Activated naive CD4-positive, alpha-beta T cell treated with anti-CD3 and anti-CD28 coated beads, Interleukin-2, amount 50 U/mL, for 72 hours (primary cell): ENCODE measurements at places on chromosomes 3 and 15.

GRCh38 chr3:71582036-71582611, 1.4 kb downstream of the FOXP1 start:
- peak; percentile 44 for DNase-seq

DNA sequence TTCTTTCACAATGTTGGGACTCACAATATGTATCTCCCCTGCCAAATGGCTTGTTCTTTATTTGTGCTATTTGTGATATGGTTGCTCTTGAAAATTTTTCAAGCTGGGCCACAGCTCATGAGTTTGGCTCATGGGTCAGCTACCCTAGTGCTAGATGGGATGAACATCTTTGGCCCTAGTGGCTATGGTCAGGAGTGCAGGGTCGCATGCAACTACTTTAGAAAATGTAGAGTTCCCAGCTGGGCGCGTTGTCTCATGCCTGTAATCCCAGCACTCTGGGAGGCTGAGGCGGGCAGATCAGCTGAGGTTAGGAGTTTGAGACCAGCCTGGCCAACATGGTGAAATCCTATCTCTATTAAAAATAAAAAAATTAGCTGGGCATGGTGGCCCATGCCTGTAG, 55.8 kb downstream of the POLR2M start:
- DNase-seq, result no peak

GRCh38 chr15:43329217-43329959, 985 bp downstream of the LCMT2 start:
- DNase-seq, result no peak

GRCh38 chr3:157442729-157443128, 6.1 kb downstream of the PTX3 start:
- DNase-seq, result no peak

DNA sequence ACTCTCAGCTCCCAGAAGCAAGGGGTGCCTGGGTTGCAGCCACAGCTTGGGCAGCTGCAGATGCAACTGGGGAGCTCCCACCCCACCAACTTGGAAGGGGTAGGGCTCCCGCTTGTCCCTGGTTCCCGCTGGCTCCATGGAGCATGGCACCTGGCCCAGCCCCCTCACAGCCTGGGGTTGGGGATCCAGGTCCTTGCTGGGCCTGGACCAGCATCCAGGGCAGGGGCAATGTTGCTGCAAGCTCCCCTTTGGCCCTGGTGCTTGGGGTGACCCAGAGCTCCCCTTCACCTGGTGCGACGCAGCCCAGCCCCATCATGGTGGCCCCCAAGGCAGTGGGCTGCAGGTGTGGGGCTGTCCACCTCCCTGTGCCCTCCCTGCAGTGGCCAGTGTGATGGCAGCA, 99.6 kb upstream of the FRMD4B start:
- DNase-seq, result no peak

DNA sequence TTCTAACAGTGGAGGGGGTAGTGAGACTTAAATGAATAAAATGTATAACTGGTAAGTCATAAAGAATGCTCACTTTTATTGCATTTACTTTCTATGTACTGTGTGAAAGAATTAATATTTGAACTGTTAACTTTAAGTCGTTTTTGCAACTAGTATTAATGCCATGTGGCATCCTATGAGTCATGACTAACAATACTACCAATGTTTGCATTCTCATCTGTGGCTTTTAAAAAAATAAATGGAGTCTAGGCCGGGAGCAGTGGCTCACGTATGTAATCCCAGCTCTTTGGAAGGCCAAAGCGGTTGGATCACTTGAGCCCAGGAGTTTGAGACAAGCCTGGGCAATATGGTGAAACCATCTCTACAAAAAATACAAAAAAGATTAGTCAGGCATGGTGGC, 5.2 kb downstream of the C3orf49 start:
- DNase-seq, result no peak

GRCh38 chr3:4744405-4745234, 234.6 kb upstream of the BHLHE40 start:
- DNase-seq, result no peak

GRCh38 chr3:40714771-40715345, 190.1 kb downstream of the ZNF621 start:
- no peak for DNase-seq

GRCh38 chr3:67198374-67198773, 200.3 kb downstream of the KBTBD8 start:
- no peak for DNase-seq

- DNase-seq, result peak; percentile 94
Observed at GRCh38 chr15:41116116-41116961, at the start of gene INO80. TSS of gene INO80 (minus strand) at chr15:41116280. CDS start at chr15:41096310, 19,970 bp downstream.
